Liver (tissue), 10 donors: ENCODE measurements at places on chromosomes 1 and 21. TPM values are rescaled to one million over a fixed set of nuclear protein-coding genes. Genes with fewer than 3 reads are reported as not detected.

FABP3 gene
- polyA plus RNA-seq = 2.8 TPM

GRCh38 chr1:33392639-33393038, 38.3 kb downstream of the PHC2 start:
- no peak overlapping the region for H3K4me3 ChIP-seq
- H3K4me1 ChIP-seq = no peaks in the 10 kb centered on the region
- no peak for DNase-seq
- H3K27ac ChIP-seq = no peak overlapping the region
- no peaks in the 10 kb centered on the region for H3K36me3 ChIP-seq
- no peaks in the 10 kb centered on the region for H3K27me3 ChIP-seq

DNA sequence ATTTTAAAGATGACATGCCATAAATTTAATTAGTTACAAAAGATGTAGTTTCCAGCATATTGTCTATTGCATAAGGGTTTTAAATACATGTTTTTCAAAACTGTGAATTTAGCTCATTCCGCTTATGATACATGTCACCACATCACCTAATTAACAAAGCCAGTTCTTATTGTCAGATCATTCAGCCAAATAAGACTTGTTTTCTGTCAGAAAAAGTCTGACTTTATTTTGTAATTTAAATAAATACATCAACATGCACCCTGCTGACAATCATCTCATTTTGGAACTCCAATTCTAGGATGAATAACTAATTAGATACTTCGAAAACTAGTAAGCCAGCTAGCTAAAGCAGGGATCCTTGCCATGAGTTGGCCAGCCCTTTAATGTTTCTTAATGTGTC, 110.9 kb upstream of the APP start:
- no peaks in the 10 kb centered on the region for H3K4me1 ChIP-seq
- no peak overlapping the region for H3K4me3 ChIP-seq
- H3K27ac ChIP-seq = no peak overlapping the region
- no peak for DNase-seq
- H3K36me3 ChIP-seq = no peaks in the 10 kb centered on the region

C1orf232 gene
- polyA plus RNA-seq = not detected

EDN2 gene
- 0.13 TPM for polyA plus RNA-seq

DNA sequence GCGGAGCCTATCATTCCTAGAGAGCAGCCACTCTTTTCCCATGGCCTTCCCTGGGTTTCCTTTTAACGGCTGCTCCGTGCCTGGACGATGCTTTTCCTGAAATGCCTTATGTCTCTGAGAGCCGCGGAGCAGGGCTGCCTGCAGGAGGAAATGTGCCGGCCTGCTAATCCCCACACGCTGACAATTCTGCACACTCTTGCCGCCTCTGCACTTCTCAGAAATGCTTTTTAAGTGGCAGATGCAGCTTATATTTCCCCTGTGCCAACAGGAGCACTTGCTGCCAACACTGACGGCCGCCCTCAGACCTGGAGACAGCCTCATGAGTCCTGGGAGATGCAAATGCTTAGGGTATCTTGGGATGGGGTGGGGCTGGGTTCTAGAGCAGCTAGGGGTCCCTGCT, 253.2 kb downstream of the GRIK3 start:
- no peaks in the 10 kb centered on the region for H3K27me3 ChIP-seq
- H3K4me3 ChIP-seq = no peak overlapping the region
- no peaks in the 10 kb centered on the region for H3K4me1 ChIP-seq
- DNase-seq = no peak
- no peaks in the 10 kb centered on the region for H3K36me3 ChIP-seq

DNA sequence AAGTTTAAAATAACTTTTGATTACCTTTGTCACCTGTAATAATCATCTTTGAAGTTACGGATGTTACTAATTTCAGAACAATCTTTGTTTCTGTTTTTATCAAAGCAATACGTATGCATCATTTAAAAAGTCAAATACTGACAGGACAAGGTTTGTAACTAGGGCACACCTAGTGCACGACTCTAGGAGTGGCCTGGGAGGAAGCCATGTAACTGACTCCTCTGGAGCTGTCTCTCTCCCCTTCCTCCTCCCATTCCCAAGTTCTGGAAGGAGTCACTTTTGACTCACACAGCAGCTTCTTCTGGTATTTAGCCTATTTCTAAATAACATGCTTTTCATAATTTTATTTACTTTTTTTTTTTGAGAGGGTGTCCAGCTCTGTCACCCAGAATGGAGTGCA, 11.8 kb upstream of the RAP1GAP start:
- H3K4me3 ChIP-seq = no peak overlapping the region
- H3K27ac ChIP-seq = no peak overlapping the region
- H3K4me1 ChIP-seq = no peaks in the 10 kb centered on the region
- H3K27me3 ChIP-seq = no peaks in the 10 kb centered on the region
- no peak for DNase-seq

IGSF21 gene
- polyA plus RNA-seq = 0.68 TPM
